MM.1S (cell line): ENCODE measurements at places on chromosomes 16 and 17.

- DNase-seq: no peak
Observed at GRCh38 chr17:63480192-63480784, 3.4 kb downstream of the ACE start.

DNA sequence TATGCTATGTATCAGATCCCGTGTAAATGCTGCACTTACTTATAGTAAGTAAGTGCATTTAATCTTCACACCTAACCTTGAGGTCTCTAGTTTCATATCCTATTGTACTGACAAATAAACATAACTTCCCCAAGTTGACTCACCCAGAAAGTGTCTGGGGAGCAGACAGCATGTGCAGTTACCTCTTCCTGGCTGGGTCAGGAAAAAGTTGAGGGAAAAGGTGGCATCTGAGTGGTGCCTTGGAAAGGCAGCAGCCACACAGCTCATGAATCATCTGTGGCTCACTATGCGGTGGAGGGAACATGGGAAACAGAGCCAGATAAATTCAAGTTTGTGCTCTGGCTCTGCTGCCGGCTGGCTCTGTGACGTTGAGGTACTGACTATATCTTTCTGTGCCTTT is 382.0 kb upstream of the DYNLRB2 start:
- no peak for DNase-seq

- DNase-seq: no peak
Observed at GRCh38 chr17:12098568-12098967, 77.9 kb downstream of the MAP2K4 start.

- no peak for DNase-seq
Observed at GRCh38 chr17:40499551-40500189, 1.8 kb downstream of the TNS4 start.

GRCh38 chr17:1871756-1872155 is 42.0 kb downstream of the RPA1 start:
- no peak for DNase-seq

GRCh38 chr16:29818082-29818481 is 2.1 kb downstream of the PAGR1 start:
- DNase-seq: no peak

- DNase-seq: no peak
Observed at GRCh38 chr17:48310748-48311213, 119.2 kb downstream of the SKAP1 start.

DNA sequence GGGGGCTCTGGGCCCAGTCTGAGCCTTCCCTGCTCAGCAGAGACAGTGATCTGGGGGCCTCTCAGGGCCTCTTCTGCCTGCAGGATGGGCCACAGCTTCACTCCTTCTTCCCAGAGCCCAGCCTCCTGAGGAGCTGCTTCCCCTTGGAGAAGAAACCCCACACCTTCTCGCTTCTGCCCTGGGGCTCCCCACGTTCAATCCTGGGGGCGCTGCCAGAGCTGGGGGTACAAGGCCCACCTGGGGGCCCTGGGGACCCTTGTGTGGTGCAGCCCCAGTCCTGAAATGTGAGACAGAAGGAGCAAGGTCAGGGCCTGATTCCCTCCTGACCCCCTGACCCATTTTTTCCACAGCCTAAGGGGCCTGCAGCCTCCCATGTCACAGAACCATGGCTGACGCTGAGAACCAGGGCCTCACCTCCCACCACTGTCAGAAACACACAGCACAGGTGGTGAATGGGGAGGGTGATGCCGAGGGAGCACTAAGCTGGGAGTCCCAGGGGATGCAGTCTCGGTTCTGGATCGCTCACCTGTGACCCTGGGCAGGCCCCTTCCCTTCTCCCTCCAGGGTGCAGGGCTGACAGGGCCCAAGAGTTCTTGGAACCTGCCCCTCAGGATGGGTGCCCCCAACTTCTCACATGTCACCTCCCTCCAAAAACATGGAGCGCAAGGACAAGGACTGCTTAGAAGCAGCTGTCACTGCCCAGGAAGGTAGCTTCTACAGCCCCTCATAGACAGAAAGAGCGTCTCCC is 21.6 kb upstream of the MPO start:
- no peak for DNase-seq

DNA sequence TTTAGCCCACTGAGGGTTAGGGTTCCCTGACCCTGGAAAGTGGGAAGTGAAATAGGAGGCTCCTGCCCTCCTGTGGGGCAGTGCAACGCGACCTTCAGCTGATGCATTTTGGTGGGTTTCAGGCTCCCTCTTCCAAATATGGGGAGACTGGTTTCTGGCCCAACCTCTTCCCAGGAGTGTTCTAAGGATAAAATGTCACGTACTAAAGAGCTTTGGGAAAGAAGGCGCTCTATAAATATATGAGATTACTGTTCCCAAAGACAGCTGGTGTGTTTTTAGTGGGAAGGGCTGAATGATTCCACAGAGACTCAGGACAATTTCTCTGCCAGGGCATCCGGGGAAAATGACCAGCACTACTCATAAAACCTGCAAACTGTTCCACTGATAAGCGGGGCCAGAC is 9.8 kb downstream of the SLC35B1 start:
- no peak for DNase-seq

DNA sequence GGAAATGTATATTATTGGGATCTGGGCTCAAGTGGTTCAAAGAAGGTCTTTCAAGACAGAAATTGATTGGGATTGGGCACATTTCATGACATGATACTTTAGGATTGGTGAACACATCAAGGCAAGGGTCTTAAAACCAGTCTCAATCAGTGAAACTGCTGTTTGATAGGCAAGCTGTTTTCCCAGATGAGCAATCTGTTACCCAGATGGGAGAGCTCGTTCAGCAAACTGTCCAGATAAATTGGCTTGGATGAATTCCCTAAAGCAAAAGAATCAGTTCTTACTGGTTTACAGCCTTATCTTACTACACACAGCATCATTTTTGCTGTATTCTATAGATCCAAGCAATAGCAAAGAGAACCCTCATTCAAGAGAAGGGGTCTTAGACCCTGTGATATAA is 31.0 kb upstream of the CNEP1R1 start:
- DNase-seq: no peak

- peak; percentile 92 for DNase-seq
Observed at GRCh38 chr16:70428178-70428998, 10.5 kb downstream of the ST3GAL2 start.

- no peak for DNase-seq
Observed at GRCh38 chr16:79933603-79934002, 333.1 kb upstream of the MAF start.

DNA sequence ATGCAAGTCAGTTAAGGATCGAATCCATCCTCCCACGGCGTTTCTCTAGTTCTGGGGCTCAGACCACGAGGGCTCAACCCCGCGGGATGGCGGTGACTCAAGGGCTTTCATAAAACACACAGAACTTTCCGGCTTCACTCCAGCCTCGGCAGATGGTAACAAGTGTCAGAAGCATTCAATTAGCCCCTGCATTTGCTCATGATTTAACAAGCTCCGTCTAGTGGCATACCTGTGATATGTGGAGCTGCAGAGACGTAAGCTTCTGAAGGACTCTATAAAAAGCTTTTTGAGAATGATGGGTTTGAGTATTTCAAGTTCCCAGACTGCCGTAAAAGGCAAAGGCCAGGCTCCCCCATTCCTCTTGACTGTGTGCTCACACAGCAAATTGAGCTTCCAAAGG is 91.3 kb upstream of the SEC14L1 start:
- DNase-seq: no peak

DNA sequence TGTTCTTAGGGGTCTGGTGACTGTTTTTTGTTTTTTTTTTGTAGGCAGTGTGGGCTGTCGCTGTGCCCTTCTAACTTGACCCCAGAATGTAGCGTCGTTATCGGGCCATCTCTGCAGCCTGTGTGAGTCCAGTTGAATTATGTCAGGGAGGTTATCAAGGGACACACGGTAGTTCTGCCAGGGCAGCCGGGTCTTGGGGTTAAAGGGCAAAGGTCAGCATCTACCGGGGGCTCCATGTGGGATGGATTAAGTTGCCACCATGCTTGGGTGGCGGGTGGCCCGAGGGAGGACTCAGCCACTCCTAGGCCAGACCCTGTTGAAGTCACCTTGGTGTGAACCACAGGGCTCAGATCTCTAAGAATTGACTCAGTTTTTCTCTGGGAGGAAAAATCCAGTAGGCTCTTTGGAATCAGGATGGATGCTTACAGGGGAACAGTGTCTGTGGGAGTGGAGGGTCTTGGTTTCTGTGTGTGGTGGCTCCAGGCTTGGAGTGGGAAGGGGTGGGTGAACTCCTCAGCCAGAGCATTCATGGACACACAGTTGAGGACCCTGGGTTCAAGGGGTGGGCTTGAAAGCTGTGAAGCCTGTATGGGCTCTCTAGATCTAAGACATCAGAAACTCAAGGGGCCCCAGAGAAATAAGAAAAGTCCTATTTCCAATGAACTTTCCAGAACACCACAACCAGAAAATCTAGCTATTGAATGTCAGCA is 191.7 kb downstream of the IRF8 start:
- no peak for DNase-seq

DNA sequence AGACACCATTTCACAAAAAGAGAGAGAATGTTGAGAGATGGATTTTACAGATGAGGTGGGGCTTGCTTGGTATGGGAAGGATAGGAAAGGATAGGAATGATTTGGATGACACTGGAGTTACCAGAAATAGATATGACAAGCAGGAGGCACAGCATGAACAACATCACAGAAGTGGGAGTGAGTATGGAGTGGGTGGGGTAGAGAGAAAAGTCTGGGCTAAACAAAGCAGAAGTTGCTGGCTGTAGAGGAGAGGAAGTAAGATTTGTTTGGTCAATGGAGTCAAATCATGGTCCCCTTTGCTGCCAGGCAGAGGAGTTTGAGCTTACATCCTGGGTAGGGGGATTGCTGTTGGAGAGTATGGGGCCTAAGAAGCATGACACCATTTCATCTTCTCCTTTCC is 101.7 kb downstream of the VAT1L start:
- DNase-seq: no peak

DNA sequence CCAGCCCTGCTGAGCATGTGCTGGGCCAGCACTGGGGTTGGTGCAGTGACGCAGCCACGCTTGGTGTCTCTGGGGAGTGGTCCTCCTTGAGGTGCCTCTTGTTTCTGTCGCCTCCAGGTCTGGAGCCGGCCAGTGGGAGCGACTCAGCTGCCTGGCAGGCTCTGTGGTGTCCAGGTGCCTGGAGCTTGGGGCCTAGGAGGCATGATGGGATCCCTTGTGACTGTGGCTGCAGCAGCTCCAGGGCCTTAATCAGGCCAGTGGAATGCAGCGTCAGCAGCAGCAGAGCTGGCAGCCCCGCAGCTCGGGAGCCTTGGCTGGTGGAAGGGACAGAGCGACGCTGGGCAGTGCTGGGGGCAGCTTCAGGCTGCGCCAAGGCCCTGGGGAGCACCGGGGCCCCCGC is 74.7 kb upstream of the CIBAR2 start:
- DNase-seq: no peak

DNA sequence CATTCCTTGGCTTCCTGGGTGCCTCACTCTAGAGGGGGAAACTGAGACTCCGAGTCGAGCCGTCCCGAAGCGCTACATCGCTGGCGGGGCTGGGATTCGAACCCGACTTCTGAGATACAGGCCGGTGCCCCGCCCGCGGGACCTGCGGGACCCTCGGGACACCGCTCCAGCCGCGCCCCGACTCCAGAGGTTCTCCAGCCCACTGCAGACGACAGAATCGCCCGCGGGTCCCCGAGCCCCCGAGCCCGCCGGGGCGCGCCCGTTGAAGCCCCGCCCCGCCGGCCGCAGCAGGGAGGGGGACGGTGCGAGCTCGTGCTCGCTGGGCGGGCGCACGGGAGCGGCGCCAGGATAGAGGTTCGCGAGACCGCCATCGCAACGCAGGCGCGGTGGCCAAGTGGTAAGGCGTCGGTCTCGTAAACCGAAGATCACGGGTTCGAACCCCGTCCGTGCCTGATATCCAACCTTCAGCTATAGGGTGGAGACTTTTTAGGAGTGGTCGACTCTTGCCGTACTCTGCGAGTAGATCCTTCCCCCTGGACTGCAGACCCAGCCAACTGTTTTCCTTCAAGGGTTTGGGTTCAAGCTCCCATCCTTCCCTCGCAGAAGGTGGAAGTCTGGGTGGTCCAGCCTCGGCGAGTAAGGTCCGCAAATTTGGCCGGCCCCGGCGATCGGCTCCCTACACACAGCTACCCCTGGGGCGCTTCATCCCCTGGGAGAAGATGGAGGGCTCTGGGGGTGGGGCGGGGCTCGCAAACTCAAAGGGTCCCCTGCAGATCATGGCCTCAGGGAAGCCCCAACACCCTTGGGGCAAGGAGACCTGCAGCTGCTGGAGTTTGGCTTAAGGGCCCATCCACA is 214.6 kb downstream of the MRTFB start:
- peak; percentile 92 for DNase-seq

GRCh38 chr17:13503526-13503925 is 98.2 kb downstream of the HS3ST3A1 start:
- no peak for DNase-seq

DNA sequence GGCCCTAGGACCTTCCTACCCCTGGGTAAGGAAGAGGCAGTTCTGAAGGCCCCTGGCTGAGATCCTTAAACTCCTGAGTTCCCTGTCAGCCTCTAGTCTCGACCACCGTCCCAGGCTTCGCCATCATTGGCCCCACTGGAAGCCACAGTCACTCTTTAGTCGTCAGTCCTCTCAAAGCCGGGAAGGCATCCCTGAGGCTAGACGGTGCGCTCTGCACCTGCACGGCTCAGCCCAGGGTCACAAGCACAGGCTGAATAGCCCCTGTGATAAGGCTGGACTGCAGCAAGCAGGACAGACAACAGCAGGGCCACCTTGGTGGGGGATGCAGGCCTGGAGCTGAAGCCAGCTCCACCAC is 3.3 kb upstream of the HEXIM1 start:
- DNase-seq: no peak

- DNase-seq: peak; percentile 94
Observed at GRCh38 chr16:49463529-49463928, 89.9 kb downstream of the C16orf78 start.

- DNase-seq: no peak
Observed at GRCh38 chr16:4489030-4489429, 12.8 kb downstream of the HMOX2 start.

DNA sequence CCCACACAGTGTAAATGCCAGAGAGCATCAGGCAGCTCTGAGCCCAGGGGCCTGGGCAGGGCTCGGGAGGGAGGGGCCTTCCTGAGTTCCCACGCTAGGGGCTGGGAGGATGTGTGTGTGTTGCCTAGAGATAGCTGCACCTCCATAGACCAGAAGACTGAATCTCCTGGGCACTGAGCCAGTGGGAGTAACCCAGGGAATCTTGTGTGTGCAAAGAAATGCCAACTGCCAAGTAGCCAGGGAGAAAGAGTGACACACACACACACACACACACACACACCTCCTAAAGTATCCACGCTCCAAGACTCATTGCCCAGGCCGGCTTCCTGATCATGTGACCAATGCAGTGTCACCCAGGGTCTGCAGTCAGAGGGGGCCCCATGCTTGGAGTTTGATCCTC is 166.2 kb upstream of the RPL38 start:
- DNase-seq: no peak

DNA sequence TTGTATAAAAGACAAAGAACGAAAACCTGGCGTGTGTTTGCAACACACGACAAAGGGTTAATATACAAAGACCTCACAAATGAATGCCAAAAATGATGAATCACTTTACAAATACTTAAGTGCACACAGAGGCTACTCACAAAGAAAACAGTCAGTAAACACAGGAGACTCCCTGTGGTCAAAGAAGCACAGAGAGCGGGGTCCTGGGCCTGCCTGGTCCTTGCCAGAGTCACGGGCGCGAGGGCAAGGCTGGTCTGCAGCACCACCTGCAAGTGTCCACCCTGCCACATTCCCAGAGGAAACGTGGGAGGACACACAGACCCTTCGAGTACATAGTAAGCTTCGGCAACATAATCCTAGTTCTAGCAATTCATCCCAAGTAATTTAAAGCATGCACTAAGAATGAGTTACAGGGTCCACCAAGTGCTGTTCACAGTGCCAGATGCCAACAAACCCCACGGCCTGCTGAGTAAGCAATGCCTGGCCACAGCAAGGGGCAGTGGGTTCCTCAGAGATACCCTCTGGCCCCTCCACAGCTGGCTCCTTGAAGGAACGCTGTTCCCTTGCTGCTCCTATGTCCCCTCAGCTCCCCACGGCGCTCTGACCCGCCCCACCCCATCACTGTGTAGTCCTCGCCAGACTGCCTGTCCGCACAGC is 24.6 kb upstream of the FAAP100 start:
- no peak for DNase-seq
